ENCODE measurements at places on chromosomes 1 and 21. TPM values are rescaled to one million over a fixed set of nuclear protein-coding genes. Genes with fewer than 3 reads are reported as not detected.

The RASAL2 gene
- 0.07 TPM for total RNA-seq

The NUP210L gene
- not detected for total RNA-seq

The TUFT1 gene
- total RNA-seq = 2.3 TPM

DNA sequence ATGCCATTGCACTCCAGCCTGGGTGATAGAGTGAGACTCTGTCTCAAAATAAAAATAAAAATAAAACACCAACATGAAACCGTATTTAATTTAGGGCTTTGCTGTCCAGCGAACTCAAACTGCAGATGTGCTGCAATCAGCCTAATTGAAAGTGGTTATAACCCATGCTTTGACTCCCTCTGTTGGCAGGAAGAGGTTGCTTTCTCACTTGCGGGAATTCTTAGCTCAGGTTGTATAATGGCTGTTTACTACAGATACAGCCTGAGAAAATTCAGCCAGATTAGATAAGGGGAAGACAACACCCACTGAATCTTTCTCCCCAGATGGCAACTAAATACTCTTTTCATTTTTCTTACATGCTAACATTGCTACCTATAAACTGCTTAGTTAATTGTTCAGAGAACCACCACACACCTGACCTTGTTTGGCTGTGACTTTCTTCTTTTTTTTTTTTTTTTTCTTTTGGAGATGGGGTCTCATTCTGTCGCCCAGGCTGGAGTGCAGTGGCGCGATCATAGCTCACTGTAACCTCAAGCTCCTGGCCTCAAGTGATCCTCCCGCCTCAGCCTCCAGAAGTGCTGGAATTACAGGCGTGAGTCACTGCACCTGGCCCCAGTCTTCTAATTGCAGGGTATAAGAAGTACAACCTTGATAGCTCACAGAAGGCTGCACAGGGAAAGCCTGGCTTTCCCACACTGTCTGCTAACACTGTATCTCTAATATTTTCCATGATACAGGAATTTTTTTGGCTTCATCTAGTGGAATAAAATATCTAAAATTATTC is 34.6 kb downstream of the DNTTIP2 start:
- DNase-seq = no peak

- DNase-seq = no peak
Observed at GRCh38 chr1:221695301-221695700, 46.6 kb downstream of the DUSP10 start.

GRCh38 chr1:94528826-94529225 is 12.7 kb downstream of the F3 start:
- DNase-seq = no peak
